Esophagus squamous epithelium (tissue), 5 donors: ENCODE measurements at places on chromosomes 7 and 10.

DNA sequence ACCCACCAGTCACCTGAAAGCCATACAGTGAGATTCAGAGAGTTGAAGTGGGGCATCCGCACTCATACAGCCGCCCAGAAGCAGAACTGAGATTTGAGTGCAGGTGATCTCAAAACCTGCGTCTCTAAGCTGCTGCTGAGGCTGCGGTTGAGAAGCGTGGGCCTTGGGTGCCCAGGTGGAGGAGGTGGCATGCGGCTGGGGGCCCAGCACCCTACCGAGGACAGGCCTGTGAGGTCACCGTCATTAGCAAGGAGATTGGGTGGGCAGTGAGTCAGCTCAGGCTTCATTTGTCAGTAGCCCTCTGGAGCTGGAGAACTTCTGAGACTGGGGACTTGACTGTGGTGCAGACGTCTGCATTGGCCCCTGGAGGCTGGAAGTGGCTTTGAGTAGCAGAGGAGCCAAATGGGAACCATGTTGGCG, 29.8 kb downstream of the ZMIZ1 start:
- DNase-seq = no peak

- DNase-seq = no peak
Measured at GRCh38 chr7:106757846-106758245, 96.9 kb upstream of the CCDC71L start.

DNA sequence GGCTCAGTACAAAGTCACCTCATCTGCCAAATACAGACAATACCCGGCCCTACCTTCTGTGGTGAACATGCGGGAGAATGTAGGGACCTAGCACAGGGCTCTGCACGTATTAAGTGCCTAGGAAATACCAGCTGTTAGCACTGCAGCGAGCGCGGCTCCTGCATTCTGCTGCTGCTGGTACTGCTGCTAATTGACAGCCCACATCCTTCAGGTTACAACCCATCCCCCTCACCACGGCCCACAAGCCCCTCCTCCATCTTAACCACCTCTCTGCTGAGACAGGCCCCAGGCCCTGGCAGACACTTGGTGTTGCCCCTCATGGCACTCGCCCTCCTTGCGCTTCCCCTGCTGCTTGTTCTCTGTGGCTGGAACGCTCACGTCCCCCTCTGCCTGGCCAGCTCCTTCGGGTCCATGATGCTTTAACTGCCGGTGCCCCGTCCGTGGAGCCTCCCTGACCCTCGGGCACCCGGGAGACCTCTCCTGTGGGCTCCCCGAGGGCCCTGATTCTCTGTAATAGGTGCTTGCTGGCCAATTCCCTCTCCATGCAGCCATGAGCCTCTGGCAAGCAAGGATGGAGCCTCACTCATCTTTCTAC, 53.3 kb upstream of the LOXL4 start:
- no peak for DNase-seq

- no peak for DNase-seq
Measured at GRCh38 chr7:74069790-74070618, 13.6 kb upstream of the LIMK1 start.

- DNase-seq = no peak
Measured at GRCh38 chr10:28172223-28172610, 130.6 kb downstream of the MPP7 start.

- DNase-seq = no peak
Measured at GRCh38 chr7:7276161-7276560, 93.8 kb downstream of the C1GALT1 start.

- DNase-seq = no peak
Measured at GRCh38 chr7:95304990-95305389, 19.3 kb downstream of the PON1 start.

DNA sequence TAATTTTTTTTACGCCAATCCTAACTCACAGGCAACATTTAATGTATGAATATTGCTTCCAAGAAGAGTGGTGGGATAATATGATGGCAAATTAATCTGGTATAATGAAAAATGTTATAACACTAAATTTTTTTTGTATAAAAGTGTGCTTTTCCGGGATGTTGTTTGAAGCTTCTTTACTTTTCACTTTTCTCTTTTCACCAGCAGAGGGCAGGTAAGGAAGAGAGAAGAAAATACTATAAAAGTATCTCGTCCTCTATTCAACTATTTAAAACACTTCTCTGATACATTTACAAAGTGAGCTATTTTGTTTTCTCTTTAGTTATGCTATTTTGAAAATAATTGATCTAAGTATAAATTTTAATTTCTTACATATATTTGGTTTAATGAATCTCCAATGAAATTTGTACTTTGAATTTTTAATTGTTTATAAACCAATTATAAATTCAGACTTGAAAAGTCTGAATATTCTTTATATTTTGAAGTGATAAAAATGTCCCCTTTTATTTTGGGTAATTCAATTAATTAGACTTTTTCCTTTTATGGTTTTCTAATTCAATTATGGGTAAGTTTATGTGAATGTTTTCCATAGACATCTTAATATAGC, 20.7 kb upstream of the CFTR start:
- no peak for DNase-seq

DNA sequence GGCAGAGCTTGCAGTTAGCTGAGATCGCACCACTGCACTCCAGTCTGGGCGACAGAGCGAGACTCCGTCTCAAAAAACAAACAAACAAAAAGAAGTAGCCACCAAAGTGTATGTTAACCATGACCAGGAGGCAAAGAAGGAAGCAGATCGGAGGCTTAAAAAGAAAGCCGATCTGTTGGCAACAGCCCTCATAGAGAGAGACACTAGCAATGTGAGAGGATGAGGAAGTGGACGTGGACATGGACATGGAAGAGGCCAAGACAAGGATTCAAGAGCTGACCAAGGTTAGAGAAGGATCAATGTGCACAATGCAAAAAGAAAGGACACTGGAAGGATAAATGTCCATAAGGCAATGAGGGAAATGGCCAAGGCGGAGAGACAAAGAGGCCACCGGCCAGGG, 14.9 kb upstream of the ADCK2 start:
- DNase-seq = no peak

- no peak for DNase-seq
Measured at GRCh38 chr10:124534231-124534798, 72.7 kb downstream of the LHPP start.

- DNase-seq = no peak
Measured at GRCh38 chr7:90579181-90579688, 16.9 kb upstream of the CDK14 start.

DNA sequence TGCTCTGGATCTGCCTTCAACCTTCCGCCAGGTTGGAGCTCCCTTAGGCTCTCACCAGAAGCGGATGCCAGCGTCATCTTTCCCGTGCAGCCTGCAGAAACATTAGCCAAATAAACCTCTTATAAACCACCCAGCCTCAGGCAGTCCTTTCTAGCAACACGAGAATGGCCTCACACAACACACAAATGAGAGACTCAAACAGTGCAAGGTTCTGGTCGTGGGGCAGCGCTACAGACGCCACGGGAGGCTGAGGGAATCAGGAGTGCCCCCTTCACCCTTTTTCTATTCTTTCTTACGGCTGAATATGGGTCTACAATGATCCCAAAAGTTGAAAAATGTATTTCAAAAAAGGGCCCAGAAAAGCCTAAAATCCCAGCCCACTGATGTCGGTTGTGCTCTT, 96.4 kb downstream of the FOXL3 start:
- no peak for DNase-seq

DNA sequence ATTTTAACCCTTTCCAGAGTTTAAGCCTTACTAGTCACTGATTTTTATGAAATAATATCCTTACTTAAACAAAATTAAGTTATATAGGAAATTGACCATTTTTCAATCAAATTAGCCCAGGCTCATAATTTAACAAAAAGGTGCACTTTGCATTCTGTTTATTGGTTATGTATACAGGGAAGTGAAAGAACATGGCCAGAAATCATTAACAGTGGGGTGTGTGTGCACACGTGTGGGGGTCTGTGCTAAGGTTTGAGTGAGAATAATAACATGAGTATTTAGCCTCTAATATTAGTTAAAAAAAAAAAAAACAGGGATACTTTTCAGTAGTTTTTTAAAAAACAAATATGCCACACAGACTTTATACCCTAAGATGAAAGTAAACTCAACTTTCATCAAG, 510.5 kb upstream of the PFKP start:
- no peak for DNase-seq

GRCh38 chr7:39480901-39481300, 85.3 kb upstream of the YAE1 start:
- DNase-seq = no peak

GRCh38 chr10:95865814-95866466, 41.8 kb upstream of the CC2D2B start:
- no peak for DNase-seq

- DNase-seq = no peak
Measured at GRCh38 chr10:115402699-115403098, 309.5 kb downstream of the ATRNL1 start.

DNA sequence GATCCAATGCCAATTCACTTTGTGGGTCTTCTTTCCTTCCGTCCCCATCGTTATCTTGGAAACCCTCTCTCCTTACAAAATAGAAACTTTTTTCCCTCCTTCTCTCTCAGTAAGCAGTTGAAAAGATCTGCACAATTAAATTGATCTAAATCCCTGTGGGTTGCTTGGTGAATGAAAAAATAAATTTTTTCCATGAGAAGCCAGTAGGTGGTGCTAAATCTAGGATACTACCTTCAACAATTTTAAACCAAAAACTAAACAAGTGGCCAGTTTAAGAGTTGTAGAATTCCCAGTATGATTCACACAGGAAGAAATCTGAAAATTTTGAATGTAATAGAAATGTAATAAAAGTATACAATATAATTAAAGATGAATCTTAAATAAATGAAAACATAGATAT, 990.3 kb upstream of the ZNF722 start:
- DNase-seq = no peak

DNA sequence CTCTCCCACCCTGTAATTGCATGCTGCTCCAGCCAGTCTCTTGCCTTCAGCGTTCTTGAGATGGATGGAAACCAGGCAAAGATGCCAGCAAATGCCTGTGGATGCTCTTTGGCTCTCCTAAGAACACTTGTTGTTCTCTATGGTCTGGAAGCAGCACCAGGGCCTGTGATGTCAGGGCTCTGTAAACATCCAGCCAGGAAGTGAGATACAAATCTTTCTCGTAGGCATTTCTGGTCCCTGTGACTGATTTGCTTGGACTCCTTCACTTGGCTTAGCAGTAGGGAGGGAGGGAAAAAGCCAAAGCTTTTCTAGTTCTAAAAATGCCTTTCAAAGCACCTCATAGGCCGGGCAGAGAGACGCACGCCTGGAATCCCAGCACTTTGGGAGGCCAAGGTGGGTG, 201.3 kb downstream of the REEP3 start:
- no peak for DNase-seq

DNA sequence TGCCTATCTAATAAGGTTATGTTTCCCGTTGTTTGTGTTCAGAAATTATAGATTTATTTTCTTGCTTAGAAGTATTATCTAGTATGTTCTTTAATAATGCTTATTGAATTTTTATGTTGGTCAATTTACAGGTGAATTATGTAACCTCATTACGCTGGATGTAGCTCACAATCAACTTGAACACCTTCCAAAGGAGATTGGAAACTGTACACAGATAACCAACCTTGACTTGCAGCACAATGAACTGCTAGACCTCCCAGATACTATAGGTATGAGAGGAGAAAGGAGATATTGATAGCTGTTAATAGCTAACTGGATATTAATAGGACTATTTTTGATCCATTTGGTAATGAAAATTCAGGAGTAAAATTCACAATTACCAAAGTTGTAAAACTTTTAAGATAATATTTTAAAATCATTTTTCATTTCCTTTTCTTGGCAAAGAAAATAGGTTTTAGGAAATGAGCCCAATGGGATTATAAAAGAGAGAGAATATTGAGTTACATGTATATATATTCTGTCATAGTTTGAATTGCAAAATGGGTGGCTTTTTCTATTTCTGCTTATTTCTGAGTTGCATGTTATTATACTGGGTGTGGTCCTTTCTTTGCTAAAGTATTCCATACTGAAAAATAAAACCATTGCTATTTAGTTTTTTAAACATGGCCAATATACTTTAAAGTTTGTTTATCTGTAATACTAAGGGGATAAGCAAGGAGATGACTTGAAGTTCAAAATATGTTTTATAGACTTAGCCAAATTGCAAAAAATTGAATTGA, 66.3 kb downstream of the SHOC2 start:
- DNase-seq = no peak

DNA sequence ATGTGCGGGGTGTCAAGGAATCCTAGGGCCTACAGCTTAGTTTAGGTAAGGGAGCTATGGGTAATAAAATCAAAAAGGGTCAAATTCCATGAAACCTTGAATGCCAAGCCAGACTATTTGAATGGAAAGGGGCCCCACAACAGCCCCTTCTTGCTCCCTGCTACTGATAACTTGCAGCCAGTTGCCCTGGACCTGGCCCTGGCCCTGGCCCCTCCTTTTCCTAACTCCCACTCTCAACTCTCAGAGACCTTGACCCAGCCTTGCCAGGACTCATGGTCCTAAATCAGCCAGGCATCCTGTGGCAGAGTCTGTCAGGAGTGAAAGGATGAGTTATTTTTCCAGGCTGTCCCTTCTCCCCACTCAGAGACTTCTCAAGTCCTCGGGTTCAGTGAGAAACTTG, 5.9 kb downstream of the KCNIP2 start:
- no peak for DNase-seq

DNA sequence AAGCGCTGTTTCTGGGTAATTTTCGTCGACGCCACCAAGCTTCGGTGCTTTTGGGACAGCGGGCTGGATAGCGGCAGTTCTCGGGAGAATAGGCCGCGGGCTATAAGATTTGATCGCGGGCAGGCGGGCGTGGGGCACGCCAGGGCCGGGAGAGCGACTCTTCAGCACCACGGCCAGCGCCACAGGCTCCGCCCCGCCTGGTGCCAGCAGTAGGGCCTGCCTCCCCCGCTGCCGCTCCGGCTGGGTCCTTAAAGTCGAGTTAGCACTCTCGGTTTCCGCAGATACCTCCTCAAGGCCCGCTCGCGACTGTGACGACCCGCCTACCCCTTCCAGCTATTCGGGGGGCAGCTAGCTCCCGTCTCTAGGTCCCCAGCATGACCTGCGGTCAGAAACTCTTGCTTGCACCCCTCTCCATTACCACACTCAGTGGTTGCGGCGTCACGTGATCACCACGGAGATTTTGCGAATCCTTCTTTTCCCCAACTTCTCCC, 9.4 kb downstream of the NXPH1 start:
- DNase-seq = no peak

GRCh38 chr10:66045859-66046258, 880.0 kb upstream of the LRRTM3 start:
- no peak for DNase-seq

DNA sequence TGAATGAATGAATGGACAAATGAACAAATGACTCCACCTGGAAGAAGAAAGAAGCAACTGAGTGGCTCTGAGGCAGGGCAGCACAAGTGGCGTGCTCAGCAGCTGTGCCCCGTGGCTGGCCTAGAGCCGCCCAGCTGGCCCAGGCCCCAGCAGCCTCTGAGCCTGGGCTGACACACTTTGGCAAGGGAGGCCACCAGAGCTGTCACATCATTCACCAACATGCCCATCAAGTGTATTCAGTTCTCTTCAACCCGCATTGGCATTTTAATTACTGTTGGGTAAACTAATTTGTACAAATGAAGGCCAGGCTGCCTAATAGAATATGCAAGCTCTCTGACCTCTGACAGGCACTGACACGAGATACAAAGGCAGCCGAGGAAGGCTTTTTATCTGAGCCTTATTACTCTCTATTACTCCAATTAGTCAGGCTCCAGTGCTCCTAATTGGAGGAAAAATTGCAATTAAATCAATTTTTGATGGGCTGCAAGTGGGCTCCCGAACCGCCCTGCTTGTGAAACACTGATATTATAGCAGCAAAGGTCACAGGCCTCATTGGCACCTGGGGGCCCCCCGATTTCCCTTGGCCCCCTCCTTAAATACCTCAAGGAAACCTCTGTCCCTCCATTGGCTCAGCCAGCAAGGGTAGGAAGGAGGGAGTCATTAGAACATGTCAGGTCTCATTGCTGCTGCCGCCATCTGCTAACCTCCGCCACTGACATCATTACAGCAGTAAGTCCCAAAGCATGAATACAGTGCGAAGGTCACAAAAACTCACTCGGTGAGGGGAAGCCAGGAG, 41.9 kb downstream of the DPCD start:
- DNase-seq = no peak
